Type B pancreatic cell (in vitro differentiated cells): ENCODE measurements at places on chromosomes 1 and 21. TPM values are rescaled to one million over a fixed set of nuclear protein-coding genes. Genes with fewer than 3 reads are reported as not detected.

SLC25A33 gene
- 5.8 and 7.6 TPM in 2 replicates for total RNA-seq

RORC gene
- total RNA-seq = not detected in 2 replicates

PPIAL4G gene
- total RNA-seq = not detected in 2 replicates

SH2D1B gene
- not detected in 2 replicates for total RNA-seq

PTPN7 gene
- total RNA-seq = 0.29 TPM in 1 of 2 replicates, not detected in the other

ARL8A gene
- 58.6 and 69.1 TPM in 2 replicates for total RNA-seq

PKLR gene
- total RNA-seq = 1.0 and 2.4 TPM in 2 replicates

FAM72C gene
- total RNA-seq = 0.86 and 3.6 TPM in 2 replicates

RAB25 gene
- total RNA-seq = 97.9 and 294 TPM in 2 replicates

MYOG gene
- 2.1 TPM in 1 of 2 replicates, not detected in the other for total RNA-seq

SLFNL1 gene
- total RNA-seq = 0.14 and 0.60 TPM in 2 replicates

CD164L2 gene
- 0.41 and 0.76 TPM in 2 replicates for total RNA-seq

PRMT6 gene
- 27.9 and 31.4 TPM in 2 replicates for total RNA-seq

AMPD1 gene
- not detected in 2 replicates for total RNA-seq

PGLYRP4 gene
- total RNA-seq = 4.4 and 5.9 TPM in 2 replicates

VWA1 gene
- total RNA-seq = 44.5 and 49.9 TPM in 2 replicates

UTS2 gene
- not detected in 2 replicates for total RNA-seq

PIGR gene
- total RNA-seq = 16.9 and 30.1 TPM in 2 replicates

PTGER3 gene
- total RNA-seq = 2.8 and 4.7 TPM in 2 replicates

ASCL5 gene
- total RNA-seq = not detected in 2 replicates

CD5L gene
- not detected in 2 replicates for total RNA-seq

ZNF695 gene
- 7.4 and 17.9 TPM in 2 replicates for total RNA-seq

SPRR3 gene
- 155 and 164 TPM in 2 replicates for total RNA-seq

NBPF26 gene
- 22.4 and 39.4 TPM in 2 replicates for total RNA-seq

C8A gene
- 0.46 and 0.64 TPM in 2 replicates for total RNA-seq

SEMA6C gene
- 10.6 and 37.1 TPM in 2 replicates for total RNA-seq

FMN2 gene
- total RNA-seq = 2.4 and 4.3 TPM in 2 replicates

FCMR gene
- 0.58 and 0.81 TPM in 2 replicates for total RNA-seq

PLA2G2F gene
- not detected in 2 replicates for total RNA-seq

LRRC7 gene
- 1.9 and 2.8 TPM in 2 replicates for total RNA-seq

VCAM1 gene
- total RNA-seq = 0.74 and 37.0 TPM in 2 replicates
